ENCODE measurements at places on chromosomes 1 and 21.

- DNase-seq: no peak
Observed at GRCh38 chr1:98669355-98670296, 8.1 kb downstream of the SNX7 start.

DNA sequence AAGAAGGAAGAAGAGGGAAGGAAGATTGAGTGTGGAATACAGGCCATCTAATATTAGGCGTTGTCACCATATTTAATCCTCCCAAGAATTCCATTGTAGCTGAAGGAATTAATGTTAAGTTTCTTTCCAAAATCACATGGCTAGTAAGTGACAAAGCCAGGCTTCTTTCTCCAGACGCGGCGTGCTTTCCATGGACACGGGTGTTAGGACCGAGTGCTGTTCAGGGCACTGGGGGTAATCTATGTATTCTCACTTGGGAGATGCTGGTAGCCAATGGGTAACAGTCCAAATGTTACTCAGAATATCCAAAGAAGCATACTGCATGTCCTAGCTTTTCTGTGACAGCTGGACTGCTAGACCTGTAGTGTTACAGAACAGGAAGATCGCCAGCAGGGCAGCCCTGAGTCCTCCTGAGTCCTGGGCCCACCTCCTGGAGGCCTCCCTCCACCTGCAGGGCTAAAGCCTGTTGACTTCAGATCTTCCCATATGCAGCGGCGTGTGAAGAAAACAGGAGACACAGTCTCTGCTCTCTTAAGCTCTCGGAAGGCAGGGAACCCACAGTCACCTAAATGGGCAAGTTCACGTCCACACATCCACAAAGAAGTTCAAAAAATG, 5.3 kb downstream of the IGSF9 start:
- no peak for DNase-seq

DNA sequence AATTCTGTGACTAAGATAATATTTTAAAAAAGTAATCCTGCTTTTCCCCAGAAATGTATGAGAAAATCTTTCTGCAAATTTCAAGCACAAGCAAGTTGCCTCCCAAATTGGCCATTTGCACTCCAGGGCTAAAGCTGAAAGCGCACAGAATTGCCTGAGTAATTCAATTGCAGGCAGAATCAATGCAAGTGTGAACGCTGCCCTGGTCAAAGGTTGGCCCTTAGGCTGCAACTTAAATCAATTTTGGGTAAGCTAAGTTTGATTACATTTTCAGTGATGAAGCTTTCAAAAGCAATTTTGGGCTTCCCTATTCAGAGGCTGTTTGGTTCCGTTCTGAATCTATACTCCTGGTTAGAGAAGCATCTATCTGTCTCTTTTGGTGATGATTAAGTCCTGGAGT, 501.8 kb upstream of the ZRANB2 start:
- DNase-seq: no peak

GRCh38 chr21:31908106-31909031, 35.5 kb downstream of the HUNK start:
- DNase-seq: no peak

- DNase-seq: no peak
Observed at GRCh38 chr1:228986093-228986904, 251.0 kb downstream of the RHOU start.

DNA sequence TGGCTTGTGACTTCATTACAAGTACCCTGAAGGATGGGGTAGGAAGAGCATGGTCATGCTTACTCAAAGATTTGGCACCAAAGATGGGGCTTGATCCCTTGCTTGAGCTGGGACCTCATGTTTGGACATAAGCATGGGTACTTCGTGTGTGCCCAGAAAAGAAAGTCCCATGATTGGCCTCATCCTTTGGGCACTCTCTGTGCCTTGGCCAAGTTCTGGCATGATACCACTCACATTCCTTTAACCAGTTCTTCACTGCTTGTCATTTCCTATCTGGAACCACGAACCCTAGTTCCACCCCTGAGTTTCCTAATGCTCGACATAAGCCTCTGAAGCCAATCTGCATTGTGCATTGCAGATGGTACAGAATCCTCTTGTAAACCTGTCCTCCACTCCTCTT, 107.0 kb downstream of the NAV1 start:
- DNase-seq: no peak

DNA sequence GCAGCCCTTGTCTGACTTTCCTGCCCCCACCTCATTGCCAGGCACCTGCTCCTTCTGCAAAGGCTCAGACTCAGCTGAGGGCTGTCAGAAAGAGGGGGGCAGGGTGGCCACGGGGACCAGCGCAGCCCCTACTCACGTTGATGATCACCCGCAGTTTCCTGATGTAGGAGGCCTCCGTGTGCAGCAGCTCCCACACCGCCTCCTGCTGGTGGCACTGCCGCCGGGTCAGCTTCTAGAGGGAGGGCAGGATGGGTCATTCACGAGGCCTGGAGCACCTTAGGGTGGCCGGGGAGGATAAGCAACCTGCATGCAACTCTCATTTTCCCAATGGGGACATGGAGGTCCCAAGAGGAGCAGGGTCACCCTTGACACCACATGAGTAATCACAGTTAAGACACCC, 6.4 kb upstream of the TNFRSF25 start:
- DNase-seq: no peak

DNA sequence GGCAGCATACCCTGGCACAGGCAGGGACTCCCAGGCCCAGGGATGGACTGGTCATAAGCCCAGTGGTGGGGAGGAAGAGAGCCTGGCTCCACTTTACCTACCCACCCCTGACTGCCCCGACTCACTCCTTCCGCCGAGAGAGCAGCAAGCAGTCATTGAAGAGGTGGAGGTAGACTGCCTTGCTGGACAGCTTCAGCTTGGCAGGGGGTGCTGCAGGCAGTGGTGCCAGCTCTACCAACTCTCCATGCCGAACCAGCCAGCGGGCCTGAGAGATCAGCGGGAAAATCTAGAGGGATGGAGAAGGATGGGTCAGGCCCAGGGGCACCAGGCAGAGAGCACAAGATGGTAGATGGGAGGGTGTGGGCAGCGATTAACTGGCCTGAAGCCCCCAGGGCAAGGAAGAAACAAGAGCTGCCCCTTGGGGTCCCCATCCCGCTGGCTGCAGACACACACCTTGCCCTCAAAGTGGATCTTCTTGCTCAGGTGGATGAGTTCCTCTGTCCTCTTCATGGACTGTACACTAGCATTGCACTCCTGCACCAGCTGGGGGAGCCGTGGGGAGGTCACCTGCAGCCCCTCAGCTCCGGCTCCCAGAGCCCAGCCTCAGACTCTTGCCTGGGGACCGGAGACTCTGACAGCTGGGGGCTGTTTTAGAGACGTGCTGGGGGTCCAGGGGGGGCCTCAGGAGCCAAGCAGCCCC, 7.7 kb downstream of the ARHGEF19 start:
- no peak for DNase-seq

DNA sequence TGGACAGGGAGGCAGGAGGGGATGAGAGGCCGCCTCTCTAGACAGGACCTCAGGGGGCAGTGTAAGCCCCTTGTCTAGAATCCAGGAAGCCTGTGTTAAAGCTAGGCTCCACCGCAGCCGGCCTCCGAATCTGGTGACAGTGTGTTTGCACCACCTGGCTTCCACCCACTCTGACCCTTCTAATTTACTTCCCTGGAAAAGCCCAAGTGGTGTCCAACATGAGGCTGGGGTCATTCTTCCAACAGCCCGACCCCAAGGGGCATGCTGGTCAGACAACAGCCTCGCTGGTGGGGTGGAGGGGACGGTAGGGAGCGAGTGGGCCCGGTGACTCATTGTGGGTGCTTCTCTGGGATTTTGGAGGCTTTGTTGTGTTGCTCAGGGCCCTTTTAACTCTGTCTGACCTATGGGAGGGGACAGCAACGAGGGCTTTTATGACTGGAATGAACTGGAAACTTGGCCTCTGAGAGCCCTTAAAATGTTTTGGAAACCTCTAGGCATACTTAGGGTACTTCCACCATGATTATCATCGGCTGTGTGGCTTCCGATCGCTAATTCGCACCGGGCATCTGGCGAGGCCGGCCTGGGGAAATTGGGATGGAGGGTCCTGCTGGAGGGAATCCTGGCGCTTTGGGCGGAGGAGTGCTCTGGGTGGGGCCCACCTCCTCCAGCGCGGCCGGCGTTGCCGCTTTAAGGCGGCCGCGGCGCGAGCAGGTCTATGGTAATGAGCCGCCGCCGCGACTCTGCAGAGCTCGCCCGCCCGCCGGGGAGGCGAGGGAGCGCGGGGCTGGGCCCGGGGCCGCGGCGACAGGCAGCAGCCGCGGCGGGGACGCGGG, at the start of gene CELSR2:
CELSR2 (plus strand) TSS at position 743 of the 833 bp plus-strand sequence. CDS start 541 bp downstream, outside the sequence.
- DNase-seq: peak; percentile 29

DNA sequence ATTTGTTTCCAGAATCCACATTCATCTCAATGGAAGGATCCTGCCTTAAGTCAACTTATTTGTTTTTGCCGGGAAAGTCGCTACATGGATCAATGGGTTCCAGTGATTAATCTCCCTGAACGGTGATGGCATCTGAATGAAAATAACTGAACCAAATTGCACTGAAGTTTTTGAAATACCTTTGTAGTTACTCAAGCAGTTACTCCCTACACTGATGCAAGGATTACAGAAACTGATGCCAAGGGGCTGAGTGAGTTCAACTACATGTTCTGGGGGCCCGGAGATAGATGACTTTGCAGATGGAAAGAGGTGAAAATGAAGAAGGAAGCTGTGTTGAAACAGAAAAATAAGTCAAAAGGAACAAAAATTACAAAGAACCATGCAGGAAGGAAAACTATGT, 2.6 kb downstream of the GADD45A start:
- DNase-seq: no peak

GRCh38 chr21:25179116-25179515, 428.2 kb downstream of the MRPL39 start:
- no peak for DNase-seq

- DNase-seq: no peak
Observed at GRCh38 chr1:67680486-67680885, 4.5 kb upstream of the GADD45A start.

- DNase-seq: no peak
Observed at GRCh38 chr1:74995821-74996220, 138.4 kb upstream of the LHX8 start.

DNA sequence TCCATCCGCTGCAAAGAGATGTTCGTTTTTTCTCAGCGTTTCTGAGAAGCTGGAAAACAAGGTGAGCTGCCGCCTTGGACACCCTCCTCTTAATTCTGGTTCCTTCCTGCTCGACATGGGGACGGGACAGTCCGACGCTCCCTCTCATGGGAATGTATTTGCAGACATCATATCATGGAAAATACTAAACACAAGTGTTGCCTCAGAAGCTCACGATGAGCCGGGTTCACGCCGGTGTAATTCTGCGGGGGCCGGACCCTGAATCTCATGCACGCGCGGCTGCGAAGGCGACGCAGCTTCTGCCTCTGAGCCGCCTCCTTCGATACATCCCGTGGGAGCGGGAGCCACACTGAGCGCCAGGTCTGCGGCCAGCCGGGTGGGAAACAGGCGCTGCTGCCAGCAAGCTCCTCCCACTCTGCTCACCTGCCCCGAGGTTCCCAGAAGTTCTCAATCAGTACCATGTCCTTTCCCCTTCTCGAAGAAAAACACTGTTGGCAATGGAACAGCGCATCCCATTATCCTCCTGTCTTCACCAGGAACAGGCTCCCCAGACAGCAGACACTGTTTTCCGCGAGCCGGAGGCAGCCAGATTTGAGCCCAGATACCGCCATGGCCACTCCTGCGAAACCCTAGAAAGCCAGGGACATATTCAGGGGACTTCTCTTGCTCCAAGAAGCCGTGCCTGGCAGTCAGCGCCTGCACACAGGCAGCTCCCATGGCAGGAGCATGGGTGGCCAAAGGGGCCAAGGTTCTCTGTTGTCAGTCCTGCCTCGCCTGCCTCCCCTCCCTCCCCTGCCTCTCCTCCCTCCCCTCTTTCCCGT, 98.0 kb downstream of the WDR4 start:
- DNase-seq: no peak

- DNase-seq: no peak
Observed at GRCh38 chr1:170415710-170416372, 116.1 kb upstream of the GORAB start.

Data from stimulated activated CD4-positive, alpha-beta T cell treated with anti-CD3 and anti-CD28 coated beads, TNF-alpha, amount 100 ng/mL, for 24 hours (primary cell).